ENCODE measurements at places on chromosomes 16 and 17.
A peak's percentile ranks its signal among the peaks of the same experiment; 100 is the strongest.

- DNase-seq = peak; percentile 61
Observed at GRCh38 chr17:47850692-47851573, at the start of gene SP6. Gene SP6, minus strand, starts transcription at chr17:47851163. Its CDS starts 2,734 bp downstream, at chr17:47848429.

DNA sequence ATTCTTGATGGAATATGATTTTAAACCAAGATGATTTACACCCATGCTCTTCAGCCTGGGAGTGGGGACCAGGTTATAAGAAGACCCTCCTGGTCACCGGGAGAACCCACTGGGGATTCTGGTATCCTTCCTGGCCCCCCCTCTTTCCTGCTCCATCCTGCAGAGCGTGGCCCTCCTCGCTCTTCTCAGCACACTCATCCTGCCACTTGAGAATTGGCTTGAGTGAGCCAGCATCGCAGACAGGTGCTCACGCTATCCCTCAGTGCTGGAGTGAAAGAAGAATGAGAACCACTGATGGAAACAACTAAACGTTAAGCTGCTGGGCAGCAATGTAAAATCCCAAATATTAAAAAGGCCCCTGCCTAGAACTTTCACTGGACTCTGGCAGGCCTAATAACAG is 98.0 kb downstream of the CYTH1 start:
- DNase-seq = peak; percentile 48

DNA sequence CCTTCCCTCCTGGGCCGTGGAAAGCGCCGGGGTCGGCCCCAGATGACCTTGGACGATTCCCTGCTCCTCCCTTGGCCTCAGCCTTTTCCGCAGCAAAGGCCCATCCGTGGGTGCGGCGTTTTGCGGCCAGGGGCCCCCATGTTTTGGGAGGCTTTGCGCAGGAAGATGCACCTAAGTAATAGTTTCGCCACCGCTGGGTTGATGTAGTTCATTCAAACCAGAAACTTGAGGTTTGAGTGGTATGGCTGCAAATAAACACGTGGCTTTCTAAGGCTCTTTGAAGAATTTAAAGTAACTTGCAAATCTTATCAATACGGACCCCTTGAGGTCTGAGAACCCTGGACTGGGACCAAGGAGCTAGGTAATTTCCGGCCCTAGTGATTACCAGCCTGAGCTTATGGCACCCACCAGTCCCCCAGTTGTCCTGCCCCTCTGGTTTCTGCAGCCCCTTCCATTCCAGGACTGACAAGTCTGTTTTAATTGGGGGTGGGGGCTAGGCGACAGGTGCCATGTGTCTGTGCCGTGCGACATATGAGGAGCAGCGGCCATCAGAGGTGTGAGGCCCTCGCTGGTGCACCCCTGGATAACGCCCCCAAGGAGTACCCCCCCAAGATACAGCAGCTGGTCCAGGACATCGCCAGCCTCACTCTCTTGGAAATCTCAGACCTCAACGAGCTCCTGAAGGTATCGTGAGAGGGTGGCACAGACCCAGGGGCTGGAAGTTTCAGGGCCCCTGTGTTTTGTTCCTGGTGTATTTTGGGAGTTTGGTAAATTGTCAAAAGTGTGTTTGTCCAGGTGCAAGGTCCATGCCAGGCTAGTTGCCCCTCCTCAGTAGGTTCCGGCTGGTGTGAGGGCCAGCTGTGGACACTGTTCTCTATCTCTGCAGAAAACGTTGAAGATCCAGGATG is 834 bp downstream of the MRPL12 start:
- DNase-seq = no peak

DNA sequence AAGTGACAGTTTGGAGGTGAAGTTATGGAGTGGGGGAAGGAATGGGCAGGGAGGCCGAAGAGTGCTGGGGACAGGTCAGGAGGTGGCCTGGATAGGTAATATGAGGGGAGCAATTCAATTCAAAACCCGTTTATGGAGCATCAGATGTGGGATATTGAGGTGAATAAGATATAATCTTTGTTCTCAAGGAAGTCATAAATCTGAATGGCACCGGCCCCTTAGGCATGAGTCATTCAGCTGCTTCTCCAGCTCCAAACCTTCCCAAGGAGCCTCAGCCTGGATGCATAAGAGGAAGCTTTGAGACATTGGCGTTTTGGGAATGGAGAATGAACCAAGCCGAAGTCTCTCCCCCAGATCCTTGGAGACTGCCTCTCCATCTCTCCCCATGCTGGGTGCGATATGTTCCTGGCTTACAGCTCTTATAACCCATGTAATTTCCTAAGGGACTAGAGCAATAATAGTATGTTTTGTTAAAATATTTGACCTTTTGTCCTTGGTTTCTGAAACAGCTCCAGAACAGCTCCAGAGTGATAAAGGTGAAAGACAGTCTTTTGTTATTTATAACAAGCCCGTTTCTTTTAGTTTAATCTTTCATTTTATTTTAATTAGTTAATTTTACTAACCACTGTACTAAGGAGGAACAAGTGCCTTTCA is 1.7 kb downstream of the TUBG2 start:
- no peak for DNase-seq

DNA sequence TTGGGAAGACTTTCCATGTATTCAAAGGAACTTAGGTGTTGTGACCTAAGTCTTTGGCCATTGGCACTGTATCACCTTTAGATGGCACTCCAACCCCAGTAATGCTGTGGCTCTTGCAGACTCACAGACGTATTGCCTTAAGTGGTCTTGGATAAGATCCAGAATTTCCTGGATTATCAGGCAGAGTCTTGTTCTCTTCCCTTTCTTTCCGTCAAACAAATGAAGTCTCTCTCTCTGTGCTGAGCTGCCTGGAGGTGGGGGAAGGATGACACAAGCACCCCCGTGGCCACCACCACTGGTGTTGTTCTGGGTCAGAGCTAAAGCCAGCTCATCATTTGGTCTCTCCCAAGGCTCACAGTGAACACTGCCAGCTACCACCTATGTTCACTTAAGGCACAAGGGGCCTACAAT is 789.9 kb upstream of the KIF2B start:
- no peak for DNase-seq

DNA sequence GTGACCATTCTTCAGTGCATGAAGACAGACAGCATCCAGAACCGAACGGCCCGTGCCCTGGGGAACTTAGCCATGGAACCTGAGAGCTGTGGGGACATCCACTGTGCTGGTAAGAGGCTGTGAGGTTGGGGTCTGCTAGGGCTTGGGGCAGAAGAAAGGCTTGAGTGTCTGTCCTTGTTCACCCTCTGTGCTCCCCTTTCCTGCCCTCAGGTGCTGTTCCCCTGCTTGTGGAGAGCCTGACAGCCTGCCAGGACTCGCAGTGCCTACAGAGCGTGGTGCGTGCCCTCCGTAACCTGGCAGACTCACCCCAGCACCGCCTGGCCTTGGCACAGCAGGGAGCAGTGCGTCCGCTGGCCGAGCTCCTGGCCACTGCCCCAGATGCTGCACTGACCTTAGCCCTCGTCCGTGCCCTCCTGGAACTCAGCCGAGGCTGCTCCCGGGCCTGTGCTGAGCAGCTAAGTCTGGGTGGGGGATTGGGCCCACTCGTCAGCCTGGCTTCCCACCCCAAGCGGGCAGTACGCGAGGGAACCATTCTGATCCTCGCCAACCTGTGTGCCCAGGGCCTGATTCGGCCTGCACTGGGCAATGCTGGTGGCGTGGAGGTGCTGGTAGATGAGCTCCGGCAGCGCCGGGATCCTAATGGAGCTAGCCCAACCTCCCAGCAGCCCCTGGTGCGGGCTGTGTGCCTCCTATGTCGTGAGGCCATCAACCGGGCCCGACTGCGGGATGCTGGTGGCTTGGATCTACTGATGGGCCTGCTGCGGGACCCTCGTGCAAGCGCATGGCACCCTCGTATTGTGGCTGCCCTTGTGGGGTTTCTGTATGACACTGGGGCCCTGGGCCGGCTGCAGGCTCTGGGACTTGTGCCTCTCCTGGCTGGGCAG is 2.9 kb downstream of the ARMC5 start:
- no peak for DNase-seq

DNA sequence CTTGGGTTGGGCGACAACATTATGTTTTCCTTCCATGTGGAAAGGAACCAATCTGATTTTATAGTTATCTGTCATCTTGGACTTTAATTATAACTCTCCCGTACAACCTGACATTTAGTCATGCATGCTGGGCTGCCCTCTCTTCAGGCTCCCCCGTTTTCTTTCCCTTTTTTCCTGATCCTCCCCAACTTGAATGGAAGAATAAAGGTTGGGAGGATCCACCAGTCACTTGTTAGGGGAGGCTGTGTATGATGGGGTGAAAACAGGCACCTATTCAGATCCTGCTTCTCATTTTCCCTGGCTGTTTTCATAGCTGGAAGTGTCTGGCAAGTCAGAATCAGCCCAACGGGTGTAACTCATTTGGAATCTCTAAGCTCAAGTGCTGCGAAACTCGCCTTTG is 267.2 kb upstream of the SALL1 start:
- no peak for DNase-seq

DNA sequence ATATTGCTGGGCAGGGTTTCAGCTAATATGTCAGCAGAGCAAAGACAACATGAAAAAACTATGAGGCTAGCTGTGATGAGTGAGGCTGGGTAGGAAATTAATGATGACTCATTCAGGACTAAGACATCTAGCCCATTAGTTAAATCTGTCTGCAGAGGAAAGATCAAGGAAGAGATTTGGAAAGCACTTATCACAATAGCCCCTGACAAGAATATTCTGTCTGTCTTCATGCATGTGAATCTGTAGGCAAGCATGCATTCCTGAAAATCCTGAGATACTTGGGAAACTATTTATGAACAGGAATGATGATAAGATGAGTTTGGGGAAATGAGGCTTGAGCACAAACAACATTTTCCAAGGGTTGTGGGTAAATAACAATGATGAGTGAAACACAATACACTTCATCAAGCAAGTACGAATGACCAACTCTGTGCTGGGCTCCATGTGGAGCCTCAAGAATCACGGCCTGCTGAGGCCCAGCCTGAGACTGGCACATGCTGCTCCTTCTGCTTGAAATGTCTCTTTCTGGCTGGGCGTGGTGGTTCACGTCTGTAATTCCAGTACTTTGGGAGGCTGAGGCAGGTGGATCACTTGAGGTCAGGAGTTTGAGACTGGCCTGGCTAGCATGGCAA is 96.5 kb upstream of the ASIC2 start:
- no peak for DNase-seq

- no peak for DNase-seq
Observed at GRCh38 chr17:35314415-35315216, 58.8 kb downstream of the SLFN11 start.

DNA sequence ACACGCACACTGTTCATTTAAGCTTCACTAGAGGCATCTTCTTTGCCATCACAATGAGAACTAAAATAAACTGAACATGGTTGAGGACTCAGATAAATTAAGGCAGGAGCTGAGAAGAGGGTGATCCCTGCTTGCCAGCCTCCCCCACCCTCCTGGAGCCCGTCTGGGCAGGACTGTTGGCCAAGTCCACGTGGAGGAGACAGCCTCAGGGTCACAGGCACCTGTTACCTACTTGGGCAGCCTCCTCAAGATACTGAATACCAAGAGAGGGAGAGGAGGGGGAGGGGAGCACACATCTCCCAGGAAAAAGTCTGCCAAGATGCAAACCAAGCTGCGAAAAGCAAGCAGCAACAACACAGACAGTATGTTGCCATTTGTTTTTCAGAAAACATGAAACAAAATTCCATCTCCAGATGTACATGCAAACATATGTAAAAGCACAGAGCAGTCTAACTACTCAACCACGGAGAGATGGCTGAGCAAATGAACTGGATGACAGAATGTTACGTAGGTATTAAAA is 67.4 kb downstream of the SLC39A11 start:
- DNase-seq = no peak

GRCh38 chr16:25390761-25391160 is 133.1 kb upstream of the ZKSCAN2 start:
- no peak for DNase-seq

DNA sequence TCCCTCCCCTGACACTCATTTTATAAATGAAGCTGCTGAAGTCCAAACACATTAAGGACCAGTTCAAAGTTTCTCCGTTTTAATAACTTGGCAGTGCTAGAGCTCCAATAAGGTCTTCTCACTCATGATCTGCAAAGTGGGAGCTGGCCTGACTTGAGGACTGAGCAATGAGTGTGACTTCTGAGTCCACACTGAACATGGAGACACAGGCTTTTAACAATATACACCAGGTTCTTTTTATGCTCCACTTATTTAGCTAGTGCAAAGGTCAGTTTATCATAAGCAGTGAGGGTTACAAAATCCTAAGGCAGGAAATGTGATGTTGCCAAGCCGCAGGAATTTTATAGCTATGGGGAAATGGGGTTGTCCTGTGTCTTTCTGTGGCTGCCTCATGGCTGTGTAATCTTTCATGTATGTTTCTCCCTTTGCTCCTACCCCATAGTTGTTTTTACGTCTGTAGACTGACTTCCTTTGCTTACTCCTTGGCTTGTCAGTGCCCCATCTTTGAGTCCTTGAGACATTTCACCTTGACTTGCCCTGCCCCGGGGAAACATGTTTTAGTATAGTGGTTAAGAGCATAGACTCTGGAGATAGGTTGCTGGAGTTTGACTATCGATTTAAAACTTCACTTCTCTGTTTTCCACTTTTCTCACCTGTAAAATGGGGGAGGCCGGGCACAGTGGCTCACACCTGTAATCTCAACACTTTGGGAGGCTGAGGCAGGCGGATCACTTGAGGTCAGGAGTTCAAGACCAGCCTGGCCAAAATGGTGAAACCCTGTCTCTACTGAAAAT is 12.2 kb upstream of the MMD start:
- DNase-seq = no peak

DNA sequence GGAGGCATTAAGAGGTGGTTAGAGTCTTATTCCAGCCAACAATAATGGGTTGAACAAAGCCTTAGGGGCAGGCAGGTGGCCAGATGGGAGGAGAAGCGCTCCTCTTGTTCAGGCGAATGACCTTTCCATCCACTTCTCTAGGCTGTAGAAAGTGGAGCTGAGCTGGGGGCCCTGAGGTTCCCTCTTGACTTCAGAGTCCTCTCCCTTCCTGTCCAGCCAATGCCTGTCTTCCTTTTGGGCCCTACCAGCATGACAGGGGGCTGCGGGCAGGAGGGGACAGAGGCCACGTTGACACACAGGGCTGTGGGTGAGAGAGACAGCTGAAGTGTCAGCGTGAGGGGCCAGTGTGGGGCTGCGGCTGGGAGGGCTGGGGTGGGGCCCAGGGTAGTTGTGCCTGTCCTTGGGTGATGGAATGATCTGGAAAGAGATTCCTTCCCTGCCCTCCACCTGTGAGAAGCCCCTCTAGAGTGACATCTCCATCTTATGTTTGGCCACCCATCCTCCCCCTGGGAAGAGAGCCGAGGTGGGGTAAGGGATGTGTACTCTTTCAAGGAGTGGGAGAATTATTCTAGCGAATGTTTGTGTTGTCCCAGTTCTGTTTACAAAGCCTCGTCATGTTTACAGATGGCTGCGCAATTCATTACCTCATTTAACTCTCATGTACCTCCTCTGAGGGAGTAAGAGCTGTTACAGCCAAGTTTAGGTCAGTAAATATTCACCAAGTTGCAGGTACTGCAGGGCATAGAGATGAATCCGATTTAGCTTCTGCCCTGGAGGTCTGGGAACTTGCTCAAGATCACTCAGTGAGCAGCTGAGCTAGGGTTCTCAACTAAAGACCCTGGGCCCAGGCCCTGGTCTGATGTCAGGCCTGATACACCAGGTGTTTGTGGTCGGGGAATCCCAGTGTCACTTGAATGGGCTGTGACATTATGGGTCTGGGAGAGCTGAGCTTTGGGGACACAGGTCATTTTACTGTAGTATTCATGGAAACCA is 3.3 kb downstream of the ERBB2 start:
- no peak for DNase-seq

Data from DMS79 (cell line).